ENCODE measurements at places on chromosomes 1 and 21. TPM values are rescaled to one million over a fixed set of nuclear protein-coding genes. Genes with fewer than 3 reads are reported as not detected.

LCE1D gene
- not detected for total RNA-seq

CD53 gene
- total RNA-seq = 0.46 TPM

EDARADD gene
- 6.0 TPM for total RNA-seq

IL22RA1 gene
- not detected for total RNA-seq

CD34 gene
- total RNA-seq = not detected

S100A3 gene
- total RNA-seq = 9.0 TPM

TMCO4 gene
- 8.1 TPM for total RNA-seq

AGO1 gene
- 7.9 TPM for total RNA-seq

AIM2 gene
- 3.9 TPM for total RNA-seq

MFAP2 gene
- total RNA-seq = 213 TPM

SLC9C2 gene
- not detected for total RNA-seq

OR4F16 gene
- not detected for total RNA-seq

TMEM52 gene
- 0.33 TPM for total RNA-seq

ZNF593OS gene
- not detected for total RNA-seq

NR5A2 gene
- 0.23 TPM for total RNA-seq

SLC19A2 gene
- 9.8 TPM for total RNA-seq

CD1B gene
- not detected for total RNA-seq

OR6Y1 gene
- not detected for total RNA-seq

RAB3B gene
- total RNA-seq = 2.2 TPM

FCRL4 gene
- total RNA-seq = not detected

OR10T2 gene
- total RNA-seq = not detected

CSF3R gene
- not detected for total RNA-seq

OLFM3 gene
- not detected for total RNA-seq

CCDC17 gene
- 1.1 TPM for total RNA-seq

SYDE2 gene
- total RNA-seq = 6.5 TPM

ITLN2 gene
- not detected for total RNA-seq

LMX1A gene
- not detected for total RNA-seq

BARHL2 gene
- total RNA-seq = not detected

Measured in Daoy (cell line).